ENCODE measurements at places on chromosomes 13 and 19.

DNA sequence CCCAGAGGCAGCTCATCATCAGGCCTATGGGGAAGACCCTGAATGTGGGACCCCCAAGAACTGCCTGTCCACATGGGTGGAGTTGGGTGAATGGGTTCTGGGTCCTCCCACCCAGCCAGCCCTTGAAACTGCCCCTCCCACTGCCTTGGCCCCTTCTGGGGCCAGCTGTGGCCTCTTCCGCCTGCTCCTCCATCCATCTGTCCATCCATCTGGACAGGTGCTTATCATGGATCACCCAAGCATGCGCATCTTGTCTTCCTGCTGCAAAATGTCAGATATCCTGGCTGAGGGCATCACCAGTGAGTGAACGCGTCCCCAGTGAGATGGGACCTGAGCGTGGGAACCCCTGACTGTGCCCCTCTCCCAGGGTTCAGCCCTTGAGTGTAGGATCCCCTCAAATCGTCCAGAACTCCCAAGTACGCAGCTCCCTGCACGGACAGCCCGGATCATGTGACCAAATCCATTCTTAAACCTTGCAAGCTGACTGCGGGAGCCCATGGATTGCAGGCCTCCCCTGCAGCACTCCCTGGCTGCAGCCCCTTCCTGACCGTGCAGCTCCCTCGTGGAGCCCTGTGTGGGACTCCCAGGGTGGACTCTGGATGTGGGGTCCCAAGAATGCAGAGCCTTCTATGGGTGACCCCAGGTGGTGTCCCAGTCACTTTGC lies 2.0 kb downstream of the STXBP2 start:
- no peak for DNase-seq

GRCh38 chr13:30224732-30225131 lies 82.6 kb downstream of the KATNAL1 start:
- DNase-seq = no peak

- no peak for DNase-seq
These were observed 286.2 kb downstream of the NDFIP2 start for GRCh38 chr13:79767126-79767525.

- no peak for DNase-seq
These were observed 79.9 kb downstream of the MRPL57 start for GRCh38 chr13:21256351-21256761.

DNA sequence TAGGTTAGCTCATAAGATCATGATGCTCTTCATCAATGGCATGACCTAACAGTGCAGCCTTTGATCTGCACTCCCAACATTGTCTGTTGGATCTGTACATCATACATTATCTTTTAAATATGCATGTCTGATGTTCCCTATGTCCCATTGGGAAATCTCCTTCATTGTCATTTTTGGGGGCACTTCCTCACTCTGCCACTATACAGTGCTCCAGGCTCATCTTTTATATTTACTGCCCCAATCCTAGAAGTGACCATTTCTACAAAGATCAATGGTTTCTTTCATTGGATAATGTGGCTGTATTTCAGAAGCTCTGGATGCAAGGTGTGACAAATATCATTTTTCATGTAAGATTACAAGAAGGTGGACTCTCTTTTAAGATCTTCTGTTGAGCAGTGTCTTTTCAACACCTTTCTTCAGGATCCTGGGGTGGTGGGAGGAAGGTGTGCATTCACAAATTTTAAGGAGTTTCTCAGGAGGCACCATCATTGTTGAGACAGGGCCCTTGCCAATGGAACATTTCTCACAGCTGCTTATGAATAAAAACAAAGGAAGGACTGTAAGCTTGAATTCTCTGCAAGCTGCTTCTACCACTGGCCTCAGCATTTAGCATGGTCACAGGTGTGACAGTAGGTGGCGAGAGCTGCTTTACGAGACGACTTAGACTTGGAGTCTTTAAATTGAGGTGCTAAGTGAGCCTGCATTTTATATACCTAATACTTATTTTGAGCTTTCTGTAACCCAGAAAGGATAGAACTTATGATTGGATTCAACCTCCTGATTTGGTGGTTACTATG lies 403.0 kb downstream of the LMO7 start:
- DNase-seq = no peak

DNA sequence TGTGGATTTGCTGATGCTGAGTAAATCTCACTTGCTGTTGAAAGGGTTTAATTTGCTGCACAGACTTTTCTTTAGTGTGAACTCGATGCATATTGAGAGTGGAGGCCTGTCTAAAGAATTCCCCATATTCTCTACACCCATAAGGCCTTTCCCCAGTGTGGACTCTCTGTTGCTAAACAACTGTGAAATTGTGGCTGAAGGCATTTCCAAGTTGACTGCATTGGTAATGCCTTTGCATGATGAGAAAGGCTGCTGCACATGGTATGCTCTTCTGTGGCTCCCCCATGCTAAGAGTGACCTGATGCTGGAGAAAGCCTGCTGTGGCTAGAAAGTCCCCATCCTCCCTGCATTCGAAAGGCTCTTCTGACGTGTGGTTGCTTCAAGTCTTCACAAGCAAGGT lies 6.6 kb upstream of the ZNF599 start:
- no peak for DNase-seq

DNA sequence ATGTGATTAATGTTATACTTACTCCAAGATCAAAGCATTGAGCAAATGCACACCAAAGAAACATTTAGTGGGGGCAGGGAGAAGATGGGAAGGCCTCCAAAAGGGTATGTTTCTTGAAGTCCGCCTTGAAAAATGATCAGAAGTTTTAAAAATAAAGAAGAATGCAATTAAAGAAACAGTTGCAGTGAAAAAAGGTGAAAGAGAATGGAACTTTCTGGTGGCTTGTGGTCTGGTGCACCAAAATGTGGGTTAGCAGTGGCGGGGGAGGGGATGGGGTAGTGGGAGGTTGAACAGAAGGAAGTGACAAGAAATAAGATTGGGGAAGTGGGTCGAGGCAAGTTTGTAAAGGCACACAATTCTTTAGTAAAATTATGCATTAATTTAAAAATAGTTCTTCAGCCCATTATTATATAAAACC lies 2.5 kb downstream of the LCP1 start:
- DNase-seq = no peak

DNA sequence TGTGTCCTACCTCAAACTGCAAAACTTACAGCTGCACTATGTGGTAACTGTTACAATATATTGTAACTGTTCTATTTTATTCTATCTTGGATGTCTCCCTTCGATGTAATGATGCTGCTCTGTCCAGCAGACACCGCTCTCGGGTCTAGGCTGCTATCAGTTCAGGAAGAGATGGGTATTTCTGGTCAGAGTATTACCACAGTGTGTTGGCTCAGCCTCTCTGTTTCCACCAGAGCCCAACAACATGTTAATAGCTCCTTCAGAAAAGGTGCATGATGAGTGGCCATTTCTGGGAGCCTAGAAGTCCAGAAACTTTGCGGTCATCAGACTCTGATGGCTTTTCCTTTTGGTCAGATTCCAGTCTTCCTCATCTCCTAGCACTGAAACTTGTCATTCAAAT lies 35.9 kb upstream of the IGFL1 start:
- DNase-seq = no peak

All from muscle of back (tissue), 13 donors.